ENCODE measurements at places on chromosomes 5 and 9.

GRCh38 chr5:59021837-59022514 lies 439.1 kb downstream of the RAB3C start:
- peaks cover 6% of the 10 kb centered on the region for H3K36me3 ChIP-seq
- no peak overlapping the region for H3K27ac ChIP-seq
- no peaks in the 10 kb centered on the region for H3K27me3 ChIP-seq

- H3K4me1 ChIP-seq, result no peaks in the 10 kb centered on the region
- no peak overlapping the region for H3K4me3 ChIP-seq
- DNase-seq, result no peak
- no peaks in the 10 kb centered on the region for H3K27me3 ChIP-seq
Measured at GRCh38 chr5:171152382-171152781, 156.7 kb upstream of the TLX3 start.

DNA sequence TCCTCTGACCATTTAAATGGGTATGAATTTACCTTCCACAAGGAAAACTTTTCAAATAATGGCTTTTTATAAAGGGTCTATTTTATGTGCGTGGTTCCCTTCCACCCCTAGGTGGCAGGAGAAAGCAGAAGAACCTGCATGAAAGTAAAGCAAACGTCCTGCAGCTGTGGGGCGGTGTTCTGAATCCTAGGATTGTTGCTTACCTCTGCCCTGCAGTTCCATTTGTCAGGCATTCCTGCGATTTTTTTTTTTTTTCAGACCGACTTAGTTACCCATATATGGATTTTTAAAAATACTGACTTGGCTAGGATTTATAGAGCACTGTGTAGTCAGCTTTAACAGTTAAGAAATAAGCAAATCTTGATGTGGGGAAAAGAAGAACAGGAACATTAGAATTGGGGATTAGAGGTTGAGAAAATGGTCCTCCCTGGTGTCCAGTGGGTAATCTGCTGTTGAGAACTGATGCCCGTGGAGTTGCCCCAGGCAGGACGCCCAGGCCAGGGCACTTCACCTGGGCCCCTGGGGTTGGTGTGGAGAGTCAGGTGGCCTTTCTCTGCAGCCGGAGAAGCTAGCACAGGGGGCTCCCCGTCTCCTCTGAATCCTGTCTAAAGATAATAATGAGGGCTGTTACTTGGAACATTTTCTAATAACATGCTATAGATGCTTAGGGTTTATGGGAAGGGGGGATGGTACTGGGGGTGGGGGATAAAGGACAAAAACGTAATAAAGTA lies 30.4 kb upstream of the LTC4S start:
- H3K27ac ChIP-seq, result no peak overlapping the region
- H3K4me1 ChIP-seq, result peaks cover 7% of the 10 kb centered on the region
- H3K4me3 ChIP-seq, result no peak overlapping the region

GRCh38 chr5:40689438-40689837 lies 9.7 kb downstream of the PTGER4 start:
- H3K36me3 ChIP-seq, result peaks cover 32% of the 10 kb centered on the region
- H3K27me3 ChIP-seq, result no peaks in the 10 kb centered on the region
- H3K27ac ChIP-seq, result peak overlapping the region; percentile 35
- H3K4me3 ChIP-seq, result no peak overlapping the region
- no peak for DNase-seq

DNA sequence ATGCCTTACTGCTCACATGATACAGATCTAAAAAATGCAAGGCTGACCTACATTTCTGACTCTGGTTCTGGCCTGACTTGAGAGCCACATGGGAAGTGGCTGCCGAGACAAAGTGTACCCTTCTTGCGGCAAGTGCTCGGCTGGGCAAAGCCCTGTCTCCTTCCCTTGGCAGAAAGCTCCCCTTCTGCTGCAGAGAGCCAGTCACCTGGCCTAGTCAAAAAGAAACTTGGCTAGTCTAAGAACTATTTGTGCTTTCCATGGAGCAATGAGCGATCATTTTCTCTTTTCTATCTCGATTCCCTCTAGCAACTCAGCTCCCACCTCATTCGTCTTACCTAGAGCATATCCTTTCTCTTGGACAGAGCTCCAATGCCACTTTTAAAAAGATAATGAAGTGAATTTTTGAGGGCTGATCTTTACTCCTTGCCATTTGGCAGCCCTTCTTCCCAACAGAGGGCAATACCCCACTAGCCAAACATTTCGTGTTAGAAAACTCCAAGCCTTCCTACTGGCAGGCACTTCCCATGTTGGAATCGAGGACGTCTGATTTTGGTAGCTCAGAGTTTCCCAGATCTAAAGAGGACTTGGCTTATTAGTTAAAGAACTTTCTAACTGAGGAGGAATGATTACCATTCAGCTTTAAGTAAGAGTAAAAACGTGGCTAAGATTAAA lies 108.1 kb upstream of the PRRC1 start:
- no peaks in the 10 kb centered on the region for H3K27me3 ChIP-seq
- no peak overlapping the region for H3K27ac ChIP-seq
- H3K36me3 ChIP-seq, result no peaks in the 10 kb centered on the region
- H3K4me3 ChIP-seq, result no peak overlapping the region

DNA sequence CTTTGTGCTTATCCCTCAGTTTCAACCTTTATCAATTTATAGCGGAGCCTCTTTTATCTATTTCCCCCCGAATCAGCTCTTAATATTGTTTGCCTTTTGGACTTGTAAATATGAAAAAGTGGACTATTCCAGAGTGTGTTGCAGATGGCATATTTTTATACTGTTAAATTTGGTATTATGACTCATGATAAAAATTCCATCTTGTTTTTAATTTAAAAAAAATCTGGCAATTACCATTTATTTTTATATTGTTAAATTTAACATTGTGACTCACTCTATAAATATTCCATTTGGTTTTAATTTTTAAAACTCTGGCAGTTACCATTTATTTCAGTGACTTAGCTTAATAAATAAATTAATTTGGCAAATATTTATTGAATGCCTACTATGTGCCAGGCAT lies 37.5 kb downstream of the RBM27 start:
- H3K4me1 ChIP-seq, result no peaks in the 10 kb centered on the region
- no peaks in the 10 kb centered on the region for H3K27me3 ChIP-seq
- H3K27ac ChIP-seq, result no peak overlapping the region

DNA sequence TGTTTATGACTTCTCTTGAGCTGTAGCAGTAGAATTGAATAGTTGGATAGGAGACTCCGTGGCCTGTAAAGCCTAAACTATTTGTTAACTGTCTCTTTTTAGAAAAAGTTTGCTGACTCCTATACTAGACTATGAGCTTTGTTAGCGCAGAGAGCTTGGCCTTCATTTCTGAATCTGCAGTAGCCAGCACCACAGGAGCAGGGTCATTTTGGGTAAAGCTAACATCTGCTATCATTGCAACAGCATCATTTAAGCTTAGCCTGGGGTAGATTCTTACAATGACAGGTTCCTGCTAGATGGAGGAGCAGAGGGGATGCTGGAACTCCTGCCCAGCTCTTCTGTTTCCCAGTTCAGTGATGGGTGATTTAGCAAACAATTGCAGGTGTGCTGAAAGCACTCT lies 133.7 kb upstream of the ASTN2 start:
- no peak overlapping the region for H3K27ac ChIP-seq
- H3K27me3 ChIP-seq, result no peaks in the 10 kb centered on the region
- DNase-seq, result no peak
- no peak overlapping the region for H3K4me3 ChIP-seq
- no peaks in the 10 kb centered on the region for H3K4me1 ChIP-seq

- H3K4me1 ChIP-seq, result no peaks in the 10 kb centered on the region
- H3K27ac ChIP-seq, result no peak overlapping the region
- no peaks in the 10 kb centered on the region for H3K36me3 ChIP-seq
- no peak overlapping the region for H3K4me3 ChIP-seq
- no peak for DNase-seq
Measured at GRCh38 chr5:180216646-180217171, 7.7 kb upstream of the RASGEF1C start.

GRCh38 chr5:169412831-169413230 lies 111.9 kb upstream of the SLIT3 start:
- H3K27ac ChIP-seq, result no peak overlapping the region
- H3K36me3 ChIP-seq, result no peaks in the 10 kb centered on the region
- no peak for DNase-seq
- H3K27me3 ChIP-seq, result no peaks in the 10 kb centered on the region
- no peak overlapping the region for H3K4me3 ChIP-seq

DNA sequence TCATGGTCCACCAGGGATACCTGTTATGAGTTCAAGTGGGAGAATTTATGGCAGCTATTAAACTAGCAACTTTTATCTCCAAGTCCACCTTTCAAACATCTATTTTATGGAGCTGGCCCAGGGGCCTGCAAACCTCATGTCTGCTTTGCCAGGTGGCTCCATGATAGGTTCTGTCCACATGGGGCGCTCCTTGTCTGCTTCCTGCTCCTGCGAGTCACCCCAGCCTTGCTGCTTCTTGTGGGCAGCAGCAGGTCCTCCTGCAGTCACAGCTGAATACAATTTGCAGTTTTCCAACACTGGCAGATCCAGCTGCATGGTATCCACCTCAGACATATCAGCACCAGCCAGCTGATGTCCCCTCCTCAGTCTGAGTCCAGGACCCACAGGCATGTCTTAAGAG lies 39.6 kb upstream of the FRRS1L start:
- no peaks in the 10 kb centered on the region for H3K4me1 ChIP-seq
- DNase-seq, result no peak
- no peaks in the 10 kb centered on the region for H3K36me3 ChIP-seq
- no peak overlapping the region for H3K27ac ChIP-seq

DNA sequence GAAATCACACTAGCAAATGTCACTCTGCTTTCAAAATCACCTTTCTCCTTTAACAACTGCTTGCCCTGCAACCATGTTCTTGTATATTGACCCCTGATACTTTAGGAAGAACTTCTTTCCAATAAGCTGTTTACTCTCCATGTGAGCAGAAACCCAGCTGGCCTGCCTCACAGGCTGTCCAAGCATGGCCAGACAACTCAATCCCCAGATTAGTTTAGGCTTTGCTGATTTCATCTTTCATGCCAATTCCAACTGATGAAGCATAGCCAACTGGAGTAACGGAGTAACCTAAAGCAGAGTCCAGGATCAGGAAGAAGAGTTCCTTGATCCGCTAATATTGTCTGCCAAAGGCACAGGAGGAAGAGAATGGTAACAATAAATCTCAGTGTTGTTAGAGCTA lies 56.7 kb upstream of the HTR1A start:
- DNase-seq, result no peak
- H3K27me3 ChIP-seq, result no peaks in the 10 kb centered on the region
- H3K4me1 ChIP-seq, result no peaks in the 10 kb centered on the region
- H3K4me3 ChIP-seq, result no peak overlapping the region
- no peaks in the 10 kb centered on the region for H3K36me3 ChIP-seq

DNA sequence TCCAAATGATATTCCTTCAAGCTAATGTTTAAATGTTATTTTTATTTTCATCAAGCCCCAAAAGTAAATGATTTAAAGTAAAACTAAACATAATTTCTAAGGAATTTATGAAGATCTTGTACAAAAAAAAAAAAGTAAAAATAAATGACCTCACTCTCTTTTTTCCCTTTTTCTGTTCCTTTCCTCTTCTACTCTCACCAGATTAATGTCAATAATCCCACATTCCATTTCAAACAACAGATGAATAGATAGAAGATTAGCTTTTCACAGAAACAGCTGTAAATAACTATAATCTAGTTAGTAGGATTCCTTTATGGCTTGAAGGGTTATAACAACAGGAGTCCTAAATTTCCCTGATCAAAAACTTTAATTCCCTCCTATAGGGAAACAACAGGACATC lies 88.1 kb downstream of the EFNA5 start:
- DNase-seq, result no peak
- H3K4me1 ChIP-seq, result no peaks in the 10 kb centered on the region
- no peaks in the 10 kb centered on the region for H3K36me3 ChIP-seq
- H3K27ac ChIP-seq, result no peak overlapping the region
- H3K27me3 ChIP-seq, result no peaks in the 10 kb centered on the region
- no peak overlapping the region for H3K4me3 ChIP-seq

- no peak for DNase-seq
- H3K4me1 ChIP-seq, result no peaks in the 10 kb centered on the region
- H3K36me3 ChIP-seq, result no peaks in the 10 kb centered on the region
- H3K4me3 ChIP-seq, result no peak overlapping the region
- no peaks in the 10 kb centered on the region for H3K27me3 ChIP-seq
Measured at GRCh38 chr9:75610246-75610645, 280.2 kb upstream of the PCSK5 start.

GRCh38 chr5:2800035-2800434 lies 48.6 kb upstream of the IRX2 start:
- H3K27me3 ChIP-seq, result no peaks in the 10 kb centered on the region
- no peak overlapping the region for H3K4me3 ChIP-seq
- no peak overlapping the region for H3K27ac ChIP-seq
- no peaks in the 10 kb centered on the region for H3K36me3 ChIP-seq
- no peaks in the 10 kb centered on the region for H3K4me1 ChIP-seq

- H3K36me3 ChIP-seq, result no peaks in the 10 kb centered on the region
- H3K4me1 ChIP-seq, result no peaks in the 10 kb centered on the region
- H3K27me3 ChIP-seq, result no peaks in the 10 kb centered on the region
- H3K27ac ChIP-seq, result no peak overlapping the region
- H3K4me3 ChIP-seq, result no peak overlapping the region
Measured at GRCh38 chr9:92003308-92004044, 53.4 kb upstream of the ROR2 start.

DNA sequence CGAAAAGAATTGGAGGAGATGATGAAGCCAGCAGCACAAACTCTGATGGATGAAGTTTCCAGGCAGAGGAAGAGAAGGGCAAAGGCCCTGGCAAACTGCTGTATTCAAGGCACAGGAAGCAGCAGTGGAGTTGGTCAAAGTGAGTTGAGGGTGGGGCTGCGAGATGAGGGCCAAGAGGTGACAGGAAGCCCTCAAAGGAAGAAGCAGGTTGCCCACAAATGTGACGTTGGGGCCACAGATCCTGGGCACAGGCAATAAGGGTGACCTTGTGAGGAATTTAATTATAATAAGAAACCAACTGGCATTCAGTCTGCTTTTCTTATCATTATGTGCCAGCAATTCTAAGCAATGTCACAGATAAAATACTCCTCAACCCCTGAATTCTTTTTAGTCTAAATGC lies 261.8 kb downstream of the CTNND2 start:
- DNase-seq, result no peak
- no peak overlapping the region for H3K27ac ChIP-seq
- H3K27me3 ChIP-seq, result no peaks in the 10 kb centered on the region
- H3K36me3 ChIP-seq, result no peaks in the 10 kb centered on the region
- H3K4me1 ChIP-seq, result no peaks in the 10 kb centered on the region

- H3K27me3 ChIP-seq, result peaks cover 5% of the 10 kb centered on the region
- H3K27ac ChIP-seq, result no peak overlapping the region
- H3K4me1 ChIP-seq, result no peaks in the 10 kb centered on the region
- DNase-seq, result peak; percentile 14
Measured at GRCh38 chr5:35129921-35130485, 82.3 kb upstream of the AGXT2 start.

- no peak overlapping the region for H3K27ac ChIP-seq
- no peak for DNase-seq
- no peaks in the 10 kb centered on the region for H3K4me1 ChIP-seq
Measured at GRCh38 chr5:80168388-80169028, 87.3 kb downstream of the SERINC5 start.

GRCh38 chr9:5909976-5910375 lies 19.3 kb downstream of the MLANA start:
- no peak for DNase-seq
- H3K27me3 ChIP-seq, result no peaks in the 10 kb centered on the region

Data from effector memory CD4-positive, alpha-beta T cell (primary cell).